A673 (cell line): ENCODE measurements at places on chromosomes 2 and 18. TPM values are rescaled to one million over a fixed set of nuclear protein-coding genes. Genes with fewer than 3 reads are reported as not detected.

DNA sequence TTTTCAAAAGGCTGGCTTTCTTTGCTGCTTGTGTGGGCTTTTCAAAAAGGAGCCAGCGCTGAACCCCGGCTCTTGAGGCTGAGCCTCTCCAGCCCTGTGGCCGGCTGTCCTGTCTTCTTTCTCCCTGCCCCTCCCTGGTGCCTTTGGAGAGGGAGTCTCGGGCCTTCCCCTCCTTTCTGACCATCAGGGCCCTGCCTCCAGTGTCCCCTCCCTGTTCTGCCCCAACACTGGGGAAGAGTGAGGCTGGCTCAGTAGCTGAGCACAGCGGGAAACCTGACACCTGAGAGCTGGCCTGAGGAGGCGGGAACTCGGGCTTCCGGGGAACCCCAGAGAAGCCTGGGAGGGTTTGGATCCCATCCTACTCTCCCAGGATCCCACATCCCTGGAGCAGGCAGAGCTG lies 232.1 kb downstream of the LOXHD1 start:
- DNase-seq: no peak

ZNF385B gene
- total RNA-seq: not detected in 2 replicates

- DNase-seq: no peak
Observed at GRCh38 chr2:14896330-14897030, 264.0 kb downstream of the LRATD1 start.

- no peak for DNase-seq
Observed at GRCh38 chr2:216671791-216672343, 23.5 kb downstream of the IGFBP5 start.

- DNase-seq: peak; percentile 51
Observed at GRCh38 chr2:135245071-135245470, 193.0 kb downstream of the RAB3GAP1 start.

DNA sequence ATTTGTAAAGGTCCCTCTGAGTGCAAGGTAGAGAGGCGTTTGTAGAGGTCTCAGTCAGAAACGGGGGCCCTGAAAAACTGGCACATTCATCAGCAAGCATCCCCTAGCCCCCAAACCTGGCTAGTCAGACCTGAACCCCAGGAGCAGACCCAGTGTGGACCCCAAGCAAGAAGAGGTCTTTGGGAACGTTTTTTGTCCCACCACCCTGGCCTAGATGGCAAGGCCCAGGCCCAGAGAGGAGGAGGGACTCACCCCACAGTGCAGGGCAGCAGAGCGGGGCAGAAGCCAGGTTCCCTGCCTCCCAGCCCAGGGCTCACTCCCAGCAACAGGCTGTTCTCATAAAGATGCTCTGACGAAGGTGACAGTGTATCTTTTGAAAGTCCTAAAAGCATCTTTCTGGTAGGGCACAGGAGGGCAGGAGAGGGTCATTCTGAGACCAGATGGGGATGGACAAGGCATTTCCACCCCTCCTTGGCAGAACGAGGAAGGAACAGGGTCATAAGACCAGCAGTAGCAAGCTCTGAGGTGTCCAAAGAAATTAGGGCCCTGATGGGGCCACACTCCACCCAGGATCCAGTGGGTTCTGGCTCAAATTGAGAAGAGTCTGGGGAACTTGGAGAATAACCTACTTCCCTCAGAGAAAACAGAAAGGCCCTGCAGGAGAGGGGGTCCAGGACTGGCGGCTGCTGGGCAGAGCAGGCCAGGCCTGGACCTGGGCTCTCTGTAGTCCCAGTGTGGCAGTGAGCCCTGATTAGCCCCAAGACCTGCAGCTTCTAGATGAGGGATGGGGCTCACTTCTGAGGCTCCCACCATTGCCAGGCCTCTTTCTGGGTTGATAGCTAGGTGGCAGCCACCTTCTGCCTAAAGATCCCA lies 18.2 kb downstream of the ADRA2B start:
- DNase-seq: no peak

DNA sequence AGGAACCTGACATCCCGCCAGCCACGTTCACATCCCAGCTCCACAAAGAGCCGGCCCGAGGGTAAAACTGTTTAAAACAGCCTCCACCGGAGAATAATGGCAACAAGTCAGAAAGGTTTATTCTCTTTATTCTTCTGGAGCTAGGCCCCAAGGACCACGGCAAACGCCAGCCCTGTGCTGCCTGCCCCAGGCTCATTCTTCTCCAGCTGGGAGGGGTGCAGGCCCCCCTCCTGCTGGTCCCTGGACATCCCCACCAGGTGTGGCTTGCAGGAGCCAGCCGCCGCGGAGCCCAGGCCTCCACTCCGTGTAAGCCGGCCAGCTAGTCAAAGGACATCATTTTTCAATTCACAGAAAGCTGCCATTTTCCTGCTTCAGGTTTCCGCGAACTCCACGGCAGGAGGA lies 65.8 kb upstream of the SALL3 start:
- DNase-seq: no peak

SLC14A1 gene
- total RNA-seq: not detected in 2 replicates

- no peak for DNase-seq
Observed at GRCh38 chr2:172415865-172416183, 11.6 kb upstream of the ITGA6 start.

DNA sequence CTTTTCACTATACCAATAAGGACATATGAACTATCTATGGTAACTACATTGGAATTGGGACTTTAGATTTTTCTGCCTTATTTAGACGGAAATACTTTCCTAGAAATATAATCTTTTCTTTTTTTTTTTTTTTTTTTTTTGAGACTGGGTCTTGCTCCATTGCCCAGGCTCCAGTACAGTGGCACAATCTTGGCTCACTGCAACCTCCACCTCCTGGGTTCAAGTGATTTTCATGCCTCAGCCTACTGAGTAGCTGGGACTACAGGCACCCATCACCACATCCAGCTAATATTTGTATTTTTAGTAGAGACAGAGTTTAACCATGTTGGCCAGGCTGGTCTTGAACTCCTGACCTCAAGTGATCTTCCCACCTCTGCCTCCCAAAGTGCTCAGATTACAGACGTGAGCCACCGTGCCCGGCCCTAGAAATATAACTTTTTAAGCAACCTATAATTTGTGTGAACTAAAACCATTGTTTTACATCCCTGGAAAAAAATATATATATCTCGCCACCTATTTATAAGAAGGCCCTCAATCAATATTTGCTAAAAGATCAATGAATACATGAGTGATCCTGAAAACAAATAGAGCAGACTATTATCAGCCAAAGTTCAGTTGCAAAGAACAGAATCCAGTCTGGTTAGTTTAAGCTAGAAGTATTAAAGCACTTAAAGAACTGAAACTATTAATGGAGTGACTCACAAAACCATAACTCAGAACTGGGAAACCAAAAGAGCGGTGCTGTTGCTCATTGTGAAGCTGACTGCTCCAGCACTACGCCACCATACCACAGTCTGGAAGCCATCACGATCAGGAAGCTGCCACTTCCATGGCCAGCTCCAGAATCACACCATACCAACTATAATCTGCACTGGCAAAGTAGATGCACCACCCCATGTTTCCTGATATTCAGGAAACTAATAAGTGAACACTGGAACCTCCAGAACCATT lies 8.4 kb upstream of the HNRNPLL start:
- DNase-seq: no peak

DNA sequence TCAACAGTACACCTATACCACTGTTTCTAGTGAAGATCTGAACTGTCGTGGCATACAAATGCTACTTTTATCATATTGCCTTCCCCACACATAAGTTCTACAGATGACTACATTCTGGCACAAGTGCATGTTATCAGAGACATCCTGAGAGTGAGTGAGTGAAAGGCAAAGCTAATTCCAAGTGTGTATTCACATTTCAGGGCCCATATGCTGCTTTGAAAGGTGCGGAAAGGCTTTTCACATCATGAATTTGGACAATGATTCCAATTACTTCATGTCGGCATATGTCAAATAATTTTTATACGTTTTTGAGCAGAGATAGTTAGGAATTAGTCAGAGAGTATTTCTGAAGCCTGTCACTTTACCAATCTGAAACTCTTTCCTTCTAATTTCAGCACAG lies 101.7 kb downstream of the GAREM1 start:
- DNase-seq: no peak

TMEFF2 gene
- 6.0 and 7.0 TPM in 2 replicates for total RNA-seq

ARHGAP28 gene
- total RNA-seq: not detected in 2 replicates

DNA sequence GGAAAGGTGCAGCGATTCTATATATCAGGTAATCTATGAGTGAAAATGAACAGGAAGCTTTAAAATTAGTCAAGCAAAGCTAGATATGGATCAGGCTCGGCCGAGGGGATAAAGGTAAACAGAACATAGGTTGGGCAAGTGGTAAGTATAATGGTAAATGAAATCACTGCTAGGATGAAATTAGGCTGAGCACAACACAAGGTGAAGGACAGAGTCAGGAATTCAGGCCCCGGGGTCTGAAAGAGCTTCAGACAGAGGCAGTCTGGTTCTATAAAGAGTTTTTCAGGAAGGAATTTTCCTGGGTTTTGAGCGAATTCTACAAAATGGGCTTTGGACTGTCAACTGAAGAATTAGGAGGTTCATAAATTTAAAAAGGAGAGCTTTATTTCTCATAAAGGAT lies 513.2 kb upstream of the CDH2 start:
- DNase-seq: no peak

CYTIP gene
- total RNA-seq: not detected in 2 replicates

- no peak for DNase-seq
Observed at GRCh38 chr2:109277406-109277805, 148.4 kb downstream of the SH3RF3 start.

DNA sequence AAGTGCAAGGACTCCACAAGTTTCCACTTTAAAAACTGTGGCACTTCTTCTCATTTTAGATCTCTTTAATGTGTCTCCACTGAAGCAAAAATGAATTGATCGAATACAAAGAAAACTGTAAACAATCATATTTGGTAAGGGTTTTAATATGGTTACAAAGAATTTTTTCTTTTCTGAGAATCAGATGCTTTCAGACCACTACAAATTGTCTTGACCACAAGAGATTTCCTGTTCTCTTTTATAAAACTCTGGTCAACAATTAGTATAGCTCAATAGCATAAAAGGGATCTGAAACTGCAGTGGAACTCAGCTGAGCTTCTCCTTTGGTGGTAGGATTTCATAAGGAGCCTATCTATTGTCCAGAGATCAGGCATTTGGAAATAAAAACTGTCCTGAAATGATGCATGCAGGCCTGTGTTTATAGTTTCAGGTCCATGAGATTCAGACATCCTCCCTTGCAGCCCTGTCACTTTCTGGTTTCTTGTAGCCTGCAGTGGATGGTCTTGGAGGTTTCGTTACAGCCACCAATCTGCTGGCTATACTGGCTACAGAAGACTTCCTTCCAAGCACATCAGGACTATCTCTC lies 120.0 kb downstream of the DOCK10 start:
- peak; percentile 48 for DNase-seq

- DNase-seq: no peak
Observed at GRCh38 chr2:70766357-70767078, 1.5 kb downstream of the ADD2 start.

- DNase-seq: no peak
Observed at GRCh38 chr2:69491864-69492263, 54.6 kb upstream of the NFU1 start.

DNA sequence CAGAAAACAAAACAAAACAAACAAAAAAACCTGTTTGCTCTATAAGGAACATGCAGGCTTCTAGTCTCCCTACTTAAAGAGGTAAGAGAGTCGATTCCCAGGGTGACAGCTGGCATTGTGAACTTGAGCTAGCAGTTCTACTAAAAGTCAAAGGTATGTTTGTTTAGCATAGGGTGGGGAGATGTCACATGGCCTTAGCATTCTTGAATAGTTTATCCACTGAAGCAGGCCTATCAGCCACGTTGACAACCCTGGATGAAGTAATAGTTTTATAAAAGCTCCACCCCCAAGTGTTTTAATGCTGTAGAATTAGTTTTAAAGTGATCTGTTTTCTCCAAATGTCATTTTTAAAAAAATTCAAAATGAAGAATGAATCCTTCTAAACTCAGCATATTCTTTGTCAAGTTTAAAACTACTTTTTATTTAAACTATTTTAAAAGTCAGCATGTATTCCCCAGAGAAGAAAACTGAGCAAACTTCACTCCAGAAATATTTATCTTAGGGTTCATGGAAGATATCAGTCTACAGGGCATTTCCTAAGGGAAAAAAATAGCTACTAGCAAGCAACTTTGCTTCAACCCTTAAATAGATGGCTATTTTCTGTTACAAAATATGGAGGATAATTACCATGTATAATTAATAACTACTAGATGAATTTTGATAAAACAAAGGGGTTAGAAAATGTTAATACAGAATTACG lies 1.7 kb downstream of the MYOM1 start:
- peak; percentile 4 for DNase-seq

OR6B2 gene
- total RNA-seq: not detected in 2 replicates

DNA sequence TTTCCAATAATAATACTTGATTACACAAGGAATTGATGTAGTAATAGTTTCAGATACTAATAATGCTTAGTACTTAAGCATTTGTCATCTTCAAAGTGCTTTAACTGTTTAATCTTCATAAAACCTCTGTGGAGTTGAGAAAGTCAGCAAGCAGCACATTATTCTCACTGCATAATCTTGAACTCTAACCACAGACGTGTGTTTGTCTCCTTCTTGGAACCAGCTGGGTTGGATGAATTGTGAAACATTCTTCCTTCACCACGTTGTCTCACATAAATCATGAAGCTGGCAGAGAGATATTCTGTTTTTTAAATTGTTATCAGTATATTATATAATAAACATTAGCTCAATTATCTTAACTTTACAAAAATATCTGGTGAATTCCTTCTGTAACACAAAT lies 55.1 kb upstream of the LDAH start:
- DNase-seq: no peak

GRCh38 chr18:35099911-35100310 lies 58.7 kb downstream of the MAPRE2 start:
- no peak for DNase-seq

DNA sequence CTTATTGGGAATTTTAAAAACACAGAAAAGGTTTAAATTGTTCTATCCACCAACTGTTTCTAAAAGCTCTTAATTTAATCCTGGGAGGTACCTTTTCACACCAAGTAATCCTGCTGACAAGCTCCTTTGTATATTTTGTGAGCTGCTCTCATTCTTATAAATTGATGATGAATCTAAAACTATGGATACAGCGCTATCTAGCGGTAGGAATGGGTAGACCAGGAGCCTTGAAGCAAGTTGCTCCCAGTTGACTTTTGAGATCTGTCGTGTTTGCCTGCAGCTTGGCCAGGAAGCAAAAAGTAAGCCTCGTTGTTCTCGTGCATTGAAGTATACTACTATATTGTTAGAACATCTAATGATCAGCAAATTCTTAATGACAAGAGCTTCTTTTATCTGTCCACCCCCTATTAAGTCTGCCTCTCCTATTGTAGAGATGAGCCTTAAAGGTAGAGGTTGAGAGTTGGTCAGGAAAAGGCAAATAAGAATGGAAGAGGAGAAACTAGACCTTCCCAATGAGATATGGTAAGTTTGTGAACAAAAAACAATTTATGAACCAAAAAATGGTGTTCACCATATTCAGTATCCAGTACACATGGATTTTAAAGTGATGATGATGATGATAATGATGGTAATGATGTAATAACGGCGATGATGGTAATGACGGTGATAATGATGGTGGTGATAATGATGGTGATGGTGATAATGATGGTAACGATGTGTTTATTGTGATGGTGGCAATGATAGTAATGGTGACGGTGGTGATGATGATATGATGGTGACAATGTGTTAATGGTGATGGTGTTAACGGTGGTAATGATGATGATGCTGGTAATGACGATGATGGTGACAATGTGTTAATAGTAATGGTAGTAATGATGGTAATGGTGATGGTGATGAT lies 212.1 kb upstream of the NCKAP5 start:
- peak; percentile 93 for DNase-seq
